NCI-H774 (cell line): ENCODE measurements at places on chromosomes 12 and 14.

DNA sequence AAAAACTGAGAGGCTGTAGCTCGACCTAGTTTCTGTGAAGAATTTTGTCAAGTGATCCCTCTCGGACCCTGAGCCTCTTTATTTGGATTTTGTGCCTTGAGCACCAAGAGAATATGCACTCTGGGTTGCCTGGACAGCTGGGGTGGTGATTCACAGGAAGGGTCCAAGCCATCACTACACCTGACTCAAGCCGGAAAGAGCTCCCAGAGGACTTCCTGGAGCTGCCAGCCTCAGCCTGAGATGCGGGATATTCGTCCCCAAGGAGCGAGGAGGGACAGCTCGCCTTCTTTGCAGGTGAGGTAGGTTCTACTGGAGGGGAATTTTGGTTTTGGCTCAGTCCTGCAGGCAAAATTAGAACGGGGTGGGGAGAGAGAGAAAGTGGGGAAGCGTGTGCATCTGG lies 94.3 kb downstream of the GALNT8 start:
- DNase-seq = no peak

- no peak for DNase-seq
Observed at GRCh38 chr12:101789171-101789570, 41.6 kb downstream of the GNPTAB start.

DNA sequence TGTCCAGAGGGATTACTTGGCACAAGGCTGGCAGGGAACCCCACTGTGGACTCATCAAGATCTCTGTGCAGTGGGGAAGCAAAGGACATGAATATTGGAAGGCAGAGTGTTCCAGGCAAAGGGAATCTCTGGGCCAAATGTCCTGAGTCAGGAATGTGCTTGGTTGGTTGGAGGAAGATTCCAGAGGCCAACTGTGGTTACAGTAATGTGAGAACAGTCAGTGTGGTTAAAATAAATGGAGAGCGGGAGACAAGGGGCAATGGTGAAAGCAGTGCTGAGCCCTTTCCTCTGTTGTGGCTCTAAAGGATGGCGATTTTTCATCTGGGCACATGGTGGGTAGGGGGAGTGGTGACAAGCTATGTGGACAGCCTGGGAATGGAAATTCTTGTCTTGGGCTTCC lies 948.2 kb downstream of the BCL11B start:
- DNase-seq = no peak

DNA sequence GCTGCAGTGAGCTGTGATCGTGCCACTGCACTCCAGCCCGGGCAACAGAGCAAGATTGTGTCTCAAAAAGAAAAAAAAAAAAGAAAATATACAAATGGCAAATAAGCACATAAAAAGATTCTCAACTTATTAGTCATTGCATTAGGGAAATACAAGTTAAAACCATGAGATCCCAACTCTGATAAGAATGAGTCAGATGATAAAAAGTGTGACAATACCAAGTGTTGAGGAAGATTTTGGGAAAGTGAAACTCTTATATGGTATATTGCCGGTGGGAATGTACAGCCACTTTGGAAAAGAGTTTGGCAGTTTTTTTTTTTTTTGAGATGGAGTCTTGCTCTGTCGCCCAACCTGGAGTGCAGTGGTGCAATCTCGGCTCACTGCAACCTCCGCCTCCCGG lies 7.6 kb upstream of the PRPF40B start:
- no peak for DNase-seq
